ENCODE measurements at places on chromosomes 4 and X. TPM values are rescaled to one million over a fixed set of nuclear protein-coding genes. Genes with fewer than 3 reads are reported as not detected.

DNA sequence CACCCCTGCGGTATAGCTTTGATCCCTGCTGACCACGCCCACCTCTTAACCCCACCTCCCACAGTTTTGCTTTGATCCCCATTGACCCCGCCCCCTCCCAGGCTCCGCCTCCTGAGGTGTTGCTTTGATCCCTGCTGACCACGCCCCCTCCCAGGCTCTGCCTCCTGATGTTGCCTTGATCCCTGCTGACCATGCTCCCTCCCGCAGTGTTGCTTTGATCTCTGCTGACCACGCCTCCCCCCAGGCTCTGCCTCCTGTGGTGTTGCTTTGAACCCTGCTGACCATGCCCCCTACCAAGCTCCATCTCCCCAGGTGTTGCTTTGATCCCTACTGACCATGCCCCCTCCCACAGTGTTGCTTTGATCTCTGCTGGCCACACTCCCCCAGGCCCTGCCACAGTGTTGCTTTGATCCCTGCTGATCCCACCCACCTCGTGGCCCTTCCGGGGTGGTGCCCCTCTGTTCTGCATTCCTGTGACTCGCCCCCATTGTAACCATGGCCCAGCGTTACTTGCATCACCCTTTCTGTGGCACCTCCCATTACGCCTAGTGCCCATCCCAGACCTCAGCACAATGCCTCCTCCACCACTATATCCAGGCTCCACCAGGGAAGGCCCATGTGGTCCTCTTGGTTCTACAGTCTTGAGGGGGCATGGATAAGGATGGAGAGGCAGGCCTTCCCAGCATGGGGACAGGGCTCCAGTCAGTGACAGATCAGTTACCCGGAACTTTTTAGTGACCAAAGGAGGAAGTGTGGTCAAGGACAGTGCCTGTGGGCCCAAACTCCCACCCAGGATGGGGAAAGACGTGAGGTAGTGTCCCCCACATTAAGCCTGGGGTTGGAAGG, 70.8 kb downstream of the ADRA2C start:
- no peak overlapping the region for H3K4me3 ChIP-seq
- no peak overlapping the region for H3K27ac ChIP-seq
- no peaks in the 10 kb centered on the region for H3K27me3 ChIP-seq
- no peaks in the 10 kb centered on the region for H3K4me1 ChIP-seq
- H3K36me3 ChIP-seq = no peaks in the 10 kb centered on the region

- H3K36me3 ChIP-seq = no peaks in the 10 kb centered on the region
- no peak overlapping the region for H3K4me3 ChIP-seq
- H3K4me1 ChIP-seq = no peaks in the 10 kb centered on the region
- no peak overlapping the region for H3K27ac ChIP-seq
- no peak for DNase-seq
Observed at GRCh38 chr4:27315625-27316024, 455.0 kb downstream of the STIM2 start.

- H3K27me3 ChIP-seq = no peaks in the 10 kb centered on the region
- DNase-seq = peak; percentile 37
- peaks cover 9% of the 10 kb centered on the region for H3K4me1 ChIP-seq
- peak overlapping the region; percentile 77 for H3K27ac ChIP-seq
- H3K4me3 ChIP-seq = no peak overlapping the region
Observed at GRCh38 chrX:37371578-37371991, 22.4 kb downstream of the PRRG1 start.

GRCh38 chr4:138090150-138090917, 151.8 kb downstream of the SLC7A11 start:
- H3K4me1 ChIP-seq = peaks cover 14% of the 10 kb centered on the region
- peak overlapping the region; percentile 50 for H3K4me3 ChIP-seq
- no peaks in the 10 kb centered on the region for H3K36me3 ChIP-seq
- no peak for DNase-seq

GRCh38 chrX:111811831-111812230, 64.2 kb upstream of the TRPC5OS start:
- H3K27ac ChIP-seq = no peak overlapping the region
- H3K27me3 ChIP-seq = no peaks in the 10 kb centered on the region
- no peaks in the 10 kb centered on the region for H3K4me1 ChIP-seq
- H3K4me3 ChIP-seq = no peak overlapping the region

DNA sequence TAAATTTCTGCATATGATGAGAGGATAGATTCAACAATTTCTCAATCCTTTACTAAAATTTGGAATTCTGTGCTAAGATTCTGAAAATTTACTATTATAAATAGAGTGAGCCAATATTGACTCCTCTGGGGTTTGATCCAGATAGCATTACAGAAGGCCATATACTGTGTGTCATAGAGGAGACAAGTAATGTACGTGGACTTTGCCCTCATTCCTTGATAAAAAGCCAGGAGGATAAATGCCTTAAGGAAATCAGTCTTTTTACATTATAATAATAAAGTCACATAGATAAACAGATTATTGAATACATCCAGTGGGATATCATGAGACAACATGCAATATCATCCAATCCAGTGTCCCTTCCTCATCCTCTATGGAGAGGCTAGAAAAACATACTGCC, 188.0 kb upstream of the HDX start:
- H3K36me3 ChIP-seq = no peaks in the 10 kb centered on the region
- H3K4me1 ChIP-seq = no peaks in the 10 kb centered on the region
- DNase-seq = no peak
- H3K27me3 ChIP-seq = no peaks in the 10 kb centered on the region
- H3K27ac ChIP-seq = no peak overlapping the region

DNA sequence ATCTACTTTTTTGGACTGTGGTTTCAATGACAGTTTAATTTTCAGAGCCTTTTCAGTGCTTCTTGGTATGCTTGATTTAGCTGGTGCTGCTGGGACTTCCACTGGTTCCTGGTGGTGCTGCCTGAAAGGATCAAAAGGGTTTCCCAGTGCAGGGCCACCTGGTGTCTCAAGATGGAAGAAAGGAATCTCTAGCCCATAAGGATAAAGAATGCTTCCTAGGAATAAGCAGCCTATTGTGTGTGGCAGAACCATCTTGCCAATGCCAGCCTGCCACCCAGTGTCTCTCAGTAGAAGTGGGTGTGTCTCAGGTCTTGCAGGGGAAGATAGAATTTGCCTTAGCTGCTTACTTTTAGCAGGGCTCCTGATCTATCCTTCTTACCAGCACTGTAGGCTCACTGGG, 15.0 kb upstream of the RAI2 start:
- no peak overlapping the region for H3K27ac ChIP-seq
- no peaks in the 10 kb centered on the region for H3K4me1 ChIP-seq
- H3K36me3 ChIP-seq = no peaks in the 10 kb centered on the region

GRCh38 chr4:159698336-159698735, 595.5 kb downstream of the RAPGEF2 start:
- no peaks in the 10 kb centered on the region for H3K36me3 ChIP-seq
- no peaks in the 10 kb centered on the region for H3K27me3 ChIP-seq
- no peak overlapping the region for H3K27ac ChIP-seq
- DNase-seq = no peak
- H3K4me1 ChIP-seq = no peaks in the 10 kb centered on the region
- no peak overlapping the region for H3K4me3 ChIP-seq

- no peaks in the 10 kb centered on the region for H3K36me3 ChIP-seq
- H3K27me3 ChIP-seq = no peaks in the 10 kb centered on the region
- H3K27ac ChIP-seq = no peak overlapping the region
- DNase-seq = no peak
- H3K4me3 ChIP-seq = no peak overlapping the region
- no peaks in the 10 kb centered on the region for H3K4me1 ChIP-seq
Observed at GRCh38 chrX:38811515-38812243, 10.4 kb downstream of the MID1IP1 start.

DNA sequence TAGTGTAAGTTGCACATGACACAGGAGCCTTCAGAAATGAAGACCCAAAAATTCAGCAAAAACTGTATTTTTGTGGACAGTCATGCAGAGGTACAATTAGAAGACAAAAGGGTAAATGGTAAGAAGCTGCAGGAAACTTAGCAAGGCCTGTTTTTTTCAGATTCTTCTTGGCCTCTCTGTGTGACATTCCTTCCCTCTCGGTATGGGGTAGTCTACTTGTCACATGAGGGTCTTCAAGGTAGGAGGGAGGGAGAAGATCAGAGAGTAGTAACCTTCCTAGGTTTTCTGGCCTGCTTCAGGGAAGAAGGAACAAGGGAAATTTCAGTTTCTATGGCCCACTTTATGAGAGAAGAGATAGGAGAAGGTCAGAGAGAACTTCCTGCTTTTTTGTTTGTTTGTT, 230.4 kb upstream of the PPP1R2C start:
- no peak overlapping the region for H3K4me3 ChIP-seq
- H3K36me3 ChIP-seq = no peaks in the 10 kb centered on the region
- H3K4me1 ChIP-seq = no peaks in the 10 kb centered on the region
- H3K27ac ChIP-seq = no peak overlapping the region

DNA sequence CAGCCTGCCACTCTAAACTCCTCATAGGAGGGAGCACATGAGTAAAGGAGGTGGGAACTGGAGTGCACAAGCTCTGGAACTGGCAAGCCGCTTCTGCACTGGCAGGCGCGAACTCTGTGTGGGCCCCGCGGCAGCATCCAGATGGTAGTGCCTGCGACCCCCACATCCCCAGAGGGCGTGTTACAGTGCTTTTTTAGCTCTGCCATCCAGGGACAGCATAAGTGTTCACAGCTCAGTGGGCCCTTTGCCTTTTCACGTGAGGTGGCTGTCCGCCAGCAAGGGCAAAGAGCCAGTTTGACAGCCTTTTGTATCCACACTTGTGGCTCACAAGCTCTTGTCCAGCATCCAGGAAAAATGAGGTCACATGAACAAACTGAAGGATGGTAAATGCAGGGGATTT, 581.6 kb upstream of the DIAPH2 start:
- no peaks in the 10 kb centered on the region for H3K27me3 ChIP-seq
- H3K4me1 ChIP-seq = no peaks in the 10 kb centered on the region
- no peak for DNase-seq
- no peak overlapping the region for H3K27ac ChIP-seq

- no peaks in the 10 kb centered on the region for H3K27me3 ChIP-seq
- no peak overlapping the region for H3K27ac ChIP-seq
- no peaks in the 10 kb centered on the region for H3K36me3 ChIP-seq
Observed at GRCh38 chr4:122823476-122823875, 3.2 kb upstream of the FGF2 start.

DNA sequence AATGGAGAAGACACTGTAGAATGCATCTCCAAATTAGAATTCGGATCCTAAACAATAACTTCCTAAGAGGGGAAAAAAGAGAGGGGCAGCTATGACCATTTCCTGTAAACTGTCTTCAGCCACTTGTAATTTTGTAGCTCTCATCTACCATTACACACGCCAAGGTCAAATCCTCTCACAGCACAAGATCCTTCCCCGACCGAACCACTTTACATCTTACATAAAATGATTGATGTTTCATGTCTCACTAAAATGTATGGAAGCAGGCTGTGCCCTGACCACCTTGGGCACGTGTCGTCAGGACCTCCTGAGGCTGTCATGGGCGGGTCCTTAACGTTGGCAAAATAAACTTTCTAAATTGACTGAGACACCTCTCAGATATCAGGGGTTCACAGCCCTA, 24.1 kb upstream of the PBDC1 start:
- no peaks in the 10 kb centered on the region for H3K36me3 ChIP-seq
- peak overlapping the region; percentile 58 for H3K4me3 ChIP-seq
- DNase-seq = peak; percentile 64
- H3K4me1 ChIP-seq = peaks cover 20% of the 10 kb centered on the region

- peak overlapping the region; percentile 70 for H3K4me3 ChIP-seq
- H3K27ac ChIP-seq = peak overlapping the region; percentile 96
- peak; percentile 68 for DNase-seq
Observed at GRCh38 chr4:158769175-158769921, 522 bp downstream of the FNIP2 start.

GRCh38 chr4:177562163-177562562, 119.9 kb upstream of the AGA start:
- H3K27me3 ChIP-seq = no peaks in the 10 kb centered on the region
- H3K4me1 ChIP-seq = no peaks in the 10 kb centered on the region
- H3K36me3 ChIP-seq = no peaks in the 10 kb centered on the region
- DNase-seq = no peak
- no peak overlapping the region for H3K4me3 ChIP-seq

DNA sequence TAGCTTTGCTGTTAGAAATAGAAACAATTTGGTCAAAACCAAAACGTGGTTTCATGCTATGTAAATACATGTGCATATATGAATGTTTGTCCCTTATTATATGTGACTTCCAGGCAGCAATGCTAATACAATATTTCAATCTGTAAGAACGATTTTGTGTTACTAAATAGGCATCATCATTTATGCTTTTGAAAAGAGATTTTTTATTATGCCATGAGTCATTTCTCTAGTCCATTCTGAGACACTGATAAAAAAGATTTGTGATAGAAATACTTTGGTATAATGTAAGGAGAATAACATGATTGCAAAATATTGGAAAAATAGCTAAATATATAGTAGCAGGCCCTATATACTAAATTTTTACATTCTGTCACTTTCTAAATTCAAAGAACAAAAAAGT, 28.9 kb downstream of the SYNPO2 start:
- H3K36me3 ChIP-seq = no peaks in the 10 kb centered on the region
- no peak for DNase-seq
- no peak overlapping the region for H3K4me3 ChIP-seq
- peak overlapping the region; percentile 50 for H3K27ac ChIP-seq

DNA sequence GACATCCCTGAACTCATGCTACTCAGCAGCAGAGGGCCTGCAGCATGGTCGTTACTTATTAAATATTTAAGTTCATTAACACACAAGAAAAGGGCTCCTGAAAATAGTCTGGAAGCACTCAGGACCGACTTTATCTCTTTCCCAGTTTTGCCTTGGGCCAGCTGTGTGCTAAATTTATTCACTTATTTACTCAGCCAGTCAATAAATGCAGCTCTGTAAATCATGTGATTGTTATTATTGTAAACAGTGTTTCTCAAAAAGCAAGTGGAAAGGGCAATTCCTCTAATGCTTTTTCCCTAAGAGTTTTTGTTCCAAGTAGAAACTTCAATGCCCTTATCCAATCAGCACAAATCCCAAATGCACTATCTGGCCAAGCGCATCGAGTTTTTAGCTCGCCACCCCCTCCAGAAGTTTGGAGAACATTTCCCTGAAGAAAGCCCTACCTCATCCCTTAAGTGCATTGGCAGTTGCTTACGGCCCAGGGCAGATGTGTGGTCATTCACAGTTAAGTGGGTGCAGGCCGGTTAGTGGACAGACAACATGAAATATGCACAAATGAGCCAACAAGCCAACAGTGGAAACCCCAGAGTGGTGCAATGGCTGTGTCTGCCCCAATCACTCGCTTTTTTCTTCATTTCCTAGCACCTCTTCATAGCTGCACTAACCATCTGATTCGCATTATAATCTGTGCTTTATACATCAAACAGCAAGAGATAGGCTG, 125.8 kb downstream of the SMIM20 start:
- no peaks in the 10 kb centered on the region for H3K4me1 ChIP-seq
- no peak overlapping the region for H3K4me3 ChIP-seq
- no peak for DNase-seq
- H3K36me3 ChIP-seq = no peaks in the 10 kb centered on the region

GRCh38 chr4:146183209-146183608, 7.7 kb downstream of the LSM6 start:
- H3K36me3 ChIP-seq = peaks cover 38% of the 10 kb centered on the region
- H3K4me1 ChIP-seq = peaks cover 32% of the 10 kb centered on the region
- no peak overlapping the region for H3K4me3 ChIP-seq
- no peak for DNase-seq

CSAG2 gene
- not detected for total RNA-seq

RPA4 gene
- not detected for total RNA-seq

NAA11 gene
- not detected for total RNA-seq

CXCL8 gene
- total RNA-seq = 0.52 TPM

GAGE12F gene
- not detected for total RNA-seq

CXorf38 gene
- 3.1 TPM for total RNA-seq

NDNF gene
- 2.1 TPM for total RNA-seq

XAGE2 gene
- total RNA-seq = not detected

TEX11 gene
- not detected for total RNA-seq

ZNF280C gene
- total RNA-seq = 3.2 TPM
